H4 (cell line): ENCODE measurements at places on chromosomes 13 and 19. TPM values are rescaled to one million over a fixed set of nuclear protein-coding genes. Genes with fewer than 3 reads are reported as not detected.
A peak's percentile ranks its signal among the peaks of the same experiment; 100 is the strongest.

- DNase-seq, result no peak
Measured at GRCh38 chr13:23824371-23824770, 64.8 kb downstream of the MIPEP start.

- no peak for DNase-seq
Measured at GRCh38 chr13:41434831-41435520, 22.4 kb upstream of the RGCC start.

DNA sequence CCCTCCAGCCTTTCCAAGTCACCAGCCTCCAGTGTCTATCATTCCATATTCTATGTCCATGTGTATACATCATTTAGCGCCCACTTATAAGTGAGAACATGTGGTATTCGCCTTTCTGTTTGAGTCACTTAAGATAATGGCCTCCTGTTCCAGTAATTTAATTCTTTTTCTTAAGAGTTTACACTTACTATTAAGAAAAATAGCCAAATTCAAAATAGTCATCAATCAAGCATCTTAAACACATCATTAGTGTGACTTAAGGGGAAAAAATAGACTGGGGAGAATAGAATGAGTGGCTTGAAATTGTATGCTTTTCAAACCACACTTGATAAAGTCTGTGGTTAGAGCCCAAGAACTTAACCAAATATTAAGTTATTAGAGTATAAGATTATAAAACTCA lies 248.0 kb downstream of the MAB21L1 start:
- no peak for DNase-seq

DNA sequence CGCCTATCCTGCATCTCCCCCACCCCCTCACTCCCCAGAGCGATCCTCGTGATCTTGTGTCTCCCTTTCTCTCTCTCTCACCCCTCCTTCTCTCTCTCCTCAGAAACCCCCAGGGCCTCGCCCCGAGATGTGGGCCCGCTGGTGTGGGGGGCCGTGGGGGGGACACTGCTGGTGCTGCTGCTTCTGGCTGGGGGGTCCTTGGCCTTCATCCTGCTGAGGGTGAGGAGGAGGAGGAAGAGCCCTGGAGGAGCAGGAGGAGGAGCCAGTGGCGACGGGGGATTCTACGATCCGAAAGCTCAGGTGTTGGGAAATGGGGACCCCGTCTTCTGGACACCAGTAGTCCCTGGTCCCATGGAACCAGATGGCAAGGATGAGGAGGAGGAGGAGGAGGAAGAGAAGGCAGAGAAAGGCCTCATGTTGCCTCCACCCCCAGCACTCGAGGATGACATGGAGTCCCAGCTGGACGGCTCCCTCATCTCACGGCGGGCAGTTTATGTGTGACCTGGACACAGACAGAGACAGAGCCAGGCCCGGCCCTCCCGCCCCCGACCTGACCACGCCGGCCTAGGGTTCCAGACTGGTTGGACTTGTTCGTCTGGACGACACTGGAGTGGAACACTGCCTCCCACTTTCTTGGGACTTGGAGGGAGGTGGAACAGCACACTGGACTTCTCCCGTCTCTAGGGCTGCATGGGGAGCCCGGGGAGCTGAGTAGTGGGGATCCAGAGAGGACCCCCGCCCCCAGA lies 12.8 kb upstream of the TOMM40 start:
- DNase-seq, result no peak

- no peak for DNase-seq
Measured at GRCh38 chr19:6803036-6803404, 30.5 kb downstream of the VAV1 start.

DNA sequence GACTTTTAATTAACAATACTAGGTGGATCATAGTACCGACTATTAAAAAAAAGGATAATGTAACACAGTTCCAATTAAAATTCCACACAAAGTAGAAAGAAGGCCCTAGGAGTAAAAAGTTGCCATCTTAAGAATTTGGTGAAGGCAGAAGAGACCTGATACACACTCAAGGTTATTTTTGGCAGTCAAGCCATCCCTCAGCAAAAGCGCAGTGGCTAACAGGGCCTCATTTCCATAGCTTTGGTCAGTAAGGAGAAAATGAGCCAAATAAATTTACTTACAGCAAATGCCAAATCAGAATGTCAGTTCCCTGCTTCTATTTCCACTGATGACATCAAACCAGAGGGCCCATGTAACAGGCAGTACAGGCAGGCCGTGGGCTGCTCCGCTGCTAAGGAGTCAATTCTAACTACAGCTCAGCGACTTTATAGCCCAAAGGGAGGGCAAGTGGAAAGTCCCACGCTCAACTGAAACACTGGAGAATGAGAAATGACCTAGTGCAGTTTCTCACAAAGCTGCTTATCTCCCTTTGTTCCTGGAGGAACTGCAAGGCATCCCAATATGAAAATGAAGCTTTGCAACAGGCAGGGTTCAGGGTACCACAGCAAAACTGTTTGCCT lies 6.3 kb downstream of the ARGLU1 start:
- DNase-seq, result no peak

- DNase-seq, result no peak
Measured at GRCh38 chr19:40815223-40815622, 16.2 kb downstream of the EGLN2 start.

The NLRP9 gene
- not detected in 2 replicates for total RNA-seq

DNA sequence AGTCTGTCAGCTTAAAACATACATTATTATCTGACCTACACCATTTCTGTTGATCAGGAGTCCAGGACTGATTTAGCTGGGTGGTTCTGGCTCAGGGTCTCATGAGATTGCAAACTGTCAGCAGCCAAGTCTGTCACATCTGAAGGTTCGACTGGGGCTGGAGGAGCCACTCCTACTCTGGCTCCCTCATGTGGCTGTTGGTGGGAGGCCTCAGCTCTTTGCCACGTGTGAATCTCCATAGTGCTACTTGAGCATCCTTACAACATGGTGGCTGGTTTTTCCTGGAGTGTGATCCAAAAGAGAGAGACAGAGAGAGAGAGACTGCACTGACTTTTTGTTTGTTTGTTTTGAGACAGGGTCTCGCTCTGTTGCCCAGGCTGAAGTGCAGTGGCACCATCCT lies 63.6 kb upstream of the NFIC start:
- DNase-seq, result no peak

GRCh38 chr19:11223200-11223599 lies 16.2 kb upstream of the ANGPTL8 start:
- DNase-seq, result no peak

The KIRREL2 gene
- total RNA-seq, result 0.08 and 0.19 TPM in 2 replicates

The PLPPR2 gene
- 10.7 and 12.7 TPM in 2 replicates for total RNA-seq

GRCh38 chr13:43315522-43315921 lies 292.1 kb downstream of the DNAJC15 start:
- DNase-seq, result no peak

The LGALS16 gene
- total RNA-seq, result not detected in 2 replicates

DNA sequence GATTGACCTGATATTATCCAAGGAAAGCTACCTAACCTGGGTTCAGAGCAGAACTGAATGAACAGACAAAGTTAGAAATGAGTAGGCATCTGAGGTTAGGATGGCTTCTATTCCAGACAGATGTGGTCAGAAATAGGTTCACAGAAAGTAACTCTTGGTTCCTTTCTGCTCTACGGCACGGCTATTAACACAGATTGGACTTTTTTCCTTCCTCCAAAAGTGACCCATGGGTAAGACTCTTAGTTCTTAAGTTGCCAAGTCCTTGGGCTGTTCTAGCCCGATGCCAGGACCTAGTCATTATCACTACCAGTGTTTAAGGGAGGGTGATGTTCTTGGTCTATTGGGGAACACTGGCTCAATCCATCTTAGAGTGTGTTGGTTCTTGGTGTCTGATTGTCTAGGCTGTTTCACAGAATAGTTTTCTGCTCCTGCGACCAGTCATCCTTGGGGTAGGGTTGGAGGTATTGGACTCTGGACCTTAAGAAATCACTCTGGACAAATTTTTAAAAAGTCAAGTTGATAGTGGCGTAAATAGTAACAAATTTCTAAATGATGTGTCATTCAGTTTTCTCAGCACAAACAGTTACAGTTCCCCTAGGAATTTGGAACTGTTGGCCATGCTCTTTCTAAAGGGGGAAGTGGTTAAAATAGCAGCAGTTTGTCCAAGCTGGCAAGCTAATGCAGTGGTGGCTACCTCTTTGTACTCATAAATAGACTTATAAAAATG lies 60.1 kb upstream of the MYCBP2 start:
- DNase-seq, result peak; percentile 2

DNA sequence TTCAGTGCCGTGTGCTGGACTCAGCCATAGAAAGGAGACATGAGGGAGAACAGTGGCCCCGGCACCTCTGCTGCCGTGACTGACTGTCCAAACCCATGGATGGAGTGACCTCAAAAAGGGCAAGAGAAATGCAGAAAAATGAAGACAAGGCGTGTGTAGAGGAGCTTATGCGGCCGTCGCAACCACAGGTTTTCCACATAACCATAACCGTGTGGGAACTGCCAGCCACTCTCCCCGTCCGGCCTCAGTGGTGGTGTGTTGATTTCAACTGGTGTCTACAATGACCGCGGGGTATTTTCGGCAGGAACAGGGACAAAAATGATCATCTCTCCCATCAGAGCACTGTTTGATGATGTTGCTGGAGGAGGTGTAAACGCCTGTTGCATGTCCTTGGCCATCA lies 42.9 kb upstream of the F7 start:
- no peak for DNase-seq

DNA sequence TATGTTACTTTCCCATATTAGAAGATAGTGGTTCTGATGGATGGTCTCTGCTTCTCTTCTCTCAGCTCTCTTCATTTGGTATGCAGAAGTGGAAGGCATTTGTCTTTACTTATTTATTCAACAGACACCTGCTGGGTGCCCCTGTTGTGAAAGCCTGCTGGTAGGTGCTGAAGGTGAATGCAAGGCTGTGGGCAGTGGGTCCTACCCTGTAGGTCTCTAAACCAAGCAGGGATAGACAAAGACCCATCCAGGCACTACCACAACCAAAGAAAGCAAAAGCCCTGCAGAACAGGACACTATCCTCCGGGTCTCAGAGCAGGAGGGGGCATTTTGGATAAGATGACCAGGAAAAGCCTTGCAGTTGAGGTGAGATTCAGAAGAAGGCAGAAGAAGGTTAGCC lies 106.1 kb downstream of the STARD13 start:
- no peak for DNase-seq

The AMER2 gene
- total RNA-seq, result not detected in 2 replicates

- no peak for DNase-seq
Measured at GRCh38 chr19:55279340-55279739, 570 bp downstream of the HSPBP1 start.

GRCh38 chr13:83220241-83220640 lies 662.0 kb downstream of the SLITRK1 start:
- DNase-seq, result no peak

- DNase-seq, result peak; percentile 37
Measured at GRCh38 chr19:12994701-12995595, at the start of gene NFIX. TSS of gene NFIX (plus strand) at chr19:12995475. CDS start at chr19:12995838, 363 bp downstream.

DNA sequence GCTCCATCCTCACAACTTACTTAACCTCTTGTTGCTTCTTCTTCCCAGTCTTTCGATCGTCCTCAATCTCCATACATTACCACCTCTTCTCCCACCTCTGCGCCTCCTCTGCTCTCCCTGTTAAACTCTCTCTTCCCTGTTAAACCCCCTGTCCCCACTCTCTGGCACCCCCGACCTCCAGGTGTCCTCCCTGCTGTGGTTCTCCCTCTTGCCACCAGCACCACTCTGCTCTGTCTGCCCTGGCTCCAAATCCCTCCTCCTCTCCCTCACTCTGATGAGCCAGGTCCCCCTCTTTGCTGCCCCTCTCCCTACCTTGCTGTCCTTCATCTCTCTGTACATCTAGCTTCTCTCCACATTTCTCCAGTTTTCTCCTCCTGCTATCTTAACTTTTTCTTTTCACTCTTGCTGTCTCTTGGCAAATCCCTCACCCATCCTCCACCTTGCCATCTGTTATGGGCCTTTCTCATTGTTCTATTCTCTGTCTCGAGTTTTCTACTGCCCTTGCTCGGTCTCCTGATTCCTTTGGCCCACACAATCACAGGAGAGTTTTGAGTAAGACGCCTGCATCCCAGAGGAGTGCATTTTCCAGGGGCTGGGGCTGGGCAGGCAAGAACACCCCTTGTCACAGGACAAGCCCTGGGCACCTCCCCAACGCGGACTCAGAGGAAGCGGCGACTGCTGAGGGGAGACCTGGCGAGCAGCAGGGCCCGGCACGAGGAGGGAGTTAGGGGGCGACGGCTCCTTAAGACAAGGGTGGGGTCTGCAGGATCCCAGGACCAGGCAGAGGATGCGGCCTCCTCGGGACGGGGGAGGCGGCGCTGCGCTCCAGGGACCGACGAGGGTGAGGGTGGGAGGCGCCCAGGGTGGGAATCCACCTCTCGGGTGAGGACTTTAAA lies 21.4 kb upstream of the ERVV-1 start:
- no peak for DNase-seq

- DNase-seq, result no peak
Measured at GRCh38 chr13:110322126-110322827, 15.2 kb downstream of the COL4A2 start.

DNA sequence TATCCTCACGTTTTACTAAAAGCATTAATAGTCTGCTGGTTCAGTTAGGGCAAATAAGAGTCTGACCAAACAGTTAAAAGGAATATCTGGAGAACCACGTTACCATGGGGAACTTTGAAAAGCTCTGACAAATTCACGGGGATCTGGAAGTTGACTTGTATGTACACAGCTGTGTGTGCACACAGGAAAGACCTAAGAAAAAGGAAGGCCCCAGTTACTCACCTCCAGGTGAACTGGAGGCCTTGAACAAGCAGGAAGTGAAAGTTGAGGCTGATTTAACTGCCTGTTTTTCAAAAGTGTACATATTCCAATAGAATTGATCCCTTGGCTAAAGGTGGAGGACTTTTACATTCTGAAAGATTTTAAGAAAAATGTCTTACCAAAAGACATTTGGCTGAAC lies 1891.6 kb upstream of the PCDH20 start:
- DNase-seq, result no peak

DNA sequence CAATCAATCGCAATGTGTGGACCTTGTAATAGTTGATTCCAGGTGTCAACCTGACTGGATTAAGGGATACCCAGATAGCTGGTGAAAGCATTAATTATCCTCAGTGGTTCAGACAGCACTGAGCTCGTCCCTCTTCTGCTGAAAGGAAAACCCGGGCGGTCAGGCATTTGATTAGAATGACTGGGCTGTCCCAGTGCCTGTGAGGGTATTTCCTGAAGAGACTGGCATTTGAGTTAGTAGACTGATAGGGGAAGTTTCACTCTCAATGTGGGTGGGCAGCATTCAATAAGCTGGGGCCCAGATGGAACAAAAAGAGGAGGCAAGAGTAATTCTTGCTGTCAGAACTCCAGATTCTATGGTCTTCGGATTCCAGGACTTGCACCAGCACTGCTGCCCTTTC lies 31.9 kb downstream of the KPNA3 start:
- no peak for DNase-seq

- DNase-seq, result no peak
Measured at GRCh38 chr19:22527554-22527953, 105.4 kb upstream of the ZNF98 start.
